Effector memory CD4-positive, alpha-beta T cell (primary cell): ENCODE measurements at places on chromosomes 1 and 21.

- no peaks in the 10 kb centered on the region for H3K4me1 ChIP-seq
- no peak for DNase-seq
- H3K36me3 ChIP-seq = no peaks in the 10 kb centered on the region
- H3K27ac ChIP-seq = no peak overlapping the region
- H3K27me3 ChIP-seq = no peaks in the 10 kb centered on the region
- H3K4me3 ChIP-seq = no peak overlapping the region
Measured at GRCh38 chr21:39575775-39576174, 37.0 kb upstream of the B3GALT5 start.

GRCh38 chr1:173798078-173798477 lies 26.4 kb upstream of the DARS2 start:
- H3K36me3 ChIP-seq = peaks cover 3% of the 10 kb centered on the region
- no peaks in the 10 kb centered on the region for H3K4me1 ChIP-seq
- no peaks in the 10 kb centered on the region for H3K27me3 ChIP-seq
- H3K27ac ChIP-seq = no peak overlapping the region
- no peak for DNase-seq

- H3K27ac ChIP-seq = peak overlapping the region; percentile 26
- no peak for DNase-seq
- H3K27me3 ChIP-seq = no peaks in the 10 kb centered on the region
- H3K36me3 ChIP-seq = no peaks in the 10 kb centered on the region
Measured at GRCh38 chr1:25771221-25772114, 28.5 kb upstream of the SELENON start.

GRCh38 chr1:111789666-111790316 lies 34.1 kb downstream of the DDX20 start:
- no peaks in the 10 kb centered on the region for H3K27me3 ChIP-seq
- no peaks in the 10 kb centered on the region for H3K36me3 ChIP-seq

DNA sequence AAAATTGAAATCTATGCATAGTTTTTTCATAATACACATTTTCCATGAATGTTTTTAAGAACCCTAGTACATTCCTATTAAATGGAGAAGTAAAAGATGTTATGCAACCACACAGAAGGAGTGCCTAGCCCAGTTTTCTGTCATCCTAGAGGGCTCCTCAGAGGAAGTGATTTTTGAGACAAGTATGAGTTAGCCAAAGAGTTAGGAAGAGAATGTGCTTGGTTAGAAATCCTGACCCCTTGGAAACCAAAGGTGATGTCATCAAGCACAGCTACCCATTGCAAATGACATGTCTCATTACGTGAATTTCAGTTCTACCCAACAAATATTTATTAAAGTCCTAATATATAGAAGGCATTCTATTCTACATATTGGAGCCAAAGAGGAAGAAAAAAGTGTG lies 88.9 kb upstream of the TNFSF4 start:
- H3K27ac ChIP-seq = no peak overlapping the region
- no peak overlapping the region for H3K4me3 ChIP-seq
- DNase-seq = no peak
- no peaks in the 10 kb centered on the region for H3K27me3 ChIP-seq
- no peaks in the 10 kb centered on the region for H3K36me3 ChIP-seq

DNA sequence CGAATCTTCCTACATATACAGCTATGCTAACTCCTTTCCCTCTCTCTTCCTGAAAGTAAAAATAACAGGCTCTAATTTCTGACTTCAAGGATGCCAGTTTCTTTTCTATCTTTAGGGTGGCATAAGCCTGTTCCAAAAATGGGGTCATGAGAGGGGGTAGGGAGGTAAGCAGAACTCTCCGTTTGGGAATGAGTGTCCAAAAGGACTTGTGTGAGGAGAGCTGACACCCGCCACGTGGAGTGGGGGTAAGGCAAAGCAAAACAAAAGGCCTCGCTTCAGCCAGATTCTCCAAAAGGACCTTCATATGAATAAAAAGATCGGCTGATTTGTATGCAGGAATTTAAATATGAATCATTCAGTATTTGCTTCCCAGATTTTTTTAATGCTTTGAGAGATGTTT lies 28.6 kb downstream of the PLPPR4 start:
- H3K27ac ChIP-seq = no peak overlapping the region
- no peaks in the 10 kb centered on the region for H3K4me1 ChIP-seq
- no peaks in the 10 kb centered on the region for H3K27me3 ChIP-seq
- DNase-seq = no peak

- peaks cover 8% of the 10 kb centered on the region for H3K4me1 ChIP-seq
- H3K27ac ChIP-seq = no peak overlapping the region
- H3K4me3 ChIP-seq = no peak overlapping the region
- no peak for DNase-seq
- no peaks in the 10 kb centered on the region for H3K36me3 ChIP-seq
Measured at GRCh38 chr1:20319456-20320220, 29.0 kb downstream of the VWA5B1 start.

DNA sequence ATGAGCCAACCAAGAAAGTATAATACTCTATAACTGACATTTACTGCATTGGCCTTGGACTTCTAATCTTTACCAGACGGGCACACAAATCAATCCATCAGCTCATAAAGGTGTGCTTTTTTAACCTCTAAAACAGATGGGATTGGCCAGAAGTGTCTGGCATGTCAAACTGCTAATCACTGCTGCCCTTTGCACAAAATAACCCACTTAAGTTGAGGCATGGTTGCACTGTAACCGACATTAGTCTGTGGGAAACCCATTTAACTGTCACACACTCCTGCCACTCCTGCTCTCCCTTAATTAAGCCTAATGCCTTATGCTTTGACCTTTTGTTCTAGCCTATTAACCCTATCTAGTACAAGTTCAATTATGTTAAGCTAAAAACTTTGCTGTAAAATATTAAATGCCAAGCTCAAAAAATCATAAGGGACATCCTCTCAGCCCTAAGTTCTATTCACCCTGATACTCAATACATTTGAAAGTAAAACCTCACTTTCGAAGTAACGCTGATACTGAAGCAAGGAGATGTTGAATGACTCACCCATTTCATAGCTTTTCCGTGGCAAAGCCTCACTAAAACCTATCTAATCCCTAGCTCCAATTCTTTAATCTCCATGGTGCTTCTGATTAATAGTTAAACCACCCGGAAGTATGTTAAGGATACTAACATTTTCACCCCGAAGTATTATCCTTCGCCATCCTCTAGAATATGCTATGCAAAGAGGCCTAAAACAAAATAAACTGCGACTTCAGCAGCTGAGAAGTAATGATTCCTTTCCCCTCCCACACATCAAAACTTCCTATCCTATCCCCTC lies 12.9 kb downstream of the NRIP1 start:
- no peak overlapping the region for H3K27ac ChIP-seq
- peaks cover 4% of the 10 kb centered on the region for H3K4me1 ChIP-seq
- H3K27me3 ChIP-seq = no peaks in the 10 kb centered on the region
- no peak for DNase-seq
- H3K36me3 ChIP-seq = no peaks in the 10 kb centered on the region

DNA sequence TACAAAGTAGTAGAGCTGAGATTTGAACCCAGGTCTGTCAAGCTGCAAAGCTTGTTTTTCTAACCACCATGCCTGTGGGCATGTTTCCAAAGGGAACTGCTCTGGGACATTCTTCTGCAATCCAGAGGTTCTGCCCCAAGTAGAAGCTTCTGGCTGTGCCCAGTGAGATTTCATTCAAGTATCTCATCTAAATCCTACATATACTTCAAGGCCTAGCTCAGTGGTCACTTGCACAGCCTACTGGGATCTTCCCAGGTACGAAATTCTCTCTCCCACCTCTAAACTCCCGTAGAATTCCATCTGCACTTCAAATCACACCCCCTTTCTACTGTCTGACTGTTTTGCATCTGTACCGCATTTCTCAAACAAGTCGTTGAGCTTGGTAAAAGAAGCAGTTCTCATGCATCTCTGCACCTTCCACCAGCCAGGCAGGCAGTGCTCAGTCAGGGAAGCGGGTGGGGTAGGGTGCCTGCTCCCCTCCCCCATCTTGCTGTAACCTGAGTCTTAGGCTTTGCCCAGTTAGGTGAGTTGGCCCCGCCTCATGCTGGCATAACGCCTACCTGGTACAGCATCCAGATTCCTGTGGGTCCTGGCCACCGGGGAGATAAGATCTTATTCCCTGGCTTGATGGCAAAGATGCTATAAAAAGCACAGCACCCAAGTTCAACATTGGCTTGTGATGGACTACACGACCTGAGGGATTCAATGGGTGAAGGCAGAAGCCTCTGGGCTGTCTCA lies 13.5 kb downstream of the SLC9A1 start:
- no peak overlapping the region for H3K4me3 ChIP-seq
- H3K4me1 ChIP-seq = peaks cover 18% of the 10 kb centered on the region
- no peak overlapping the region for H3K27ac ChIP-seq
- H3K36me3 ChIP-seq = peaks cover 7% of the 10 kb centered on the region
- no peak for DNase-seq

- no peak overlapping the region for H3K4me3 ChIP-seq
- H3K4me1 ChIP-seq = no peaks in the 10 kb centered on the region
- DNase-seq = no peak
- no peak overlapping the region for H3K27ac ChIP-seq
- no peaks in the 10 kb centered on the region for H3K36me3 ChIP-seq
- H3K27me3 ChIP-seq = no peaks in the 10 kb centered on the region
Measured at GRCh38 chr1:89865498-89866382, 44.9 kb downstream of the LRRC8D start.

DNA sequence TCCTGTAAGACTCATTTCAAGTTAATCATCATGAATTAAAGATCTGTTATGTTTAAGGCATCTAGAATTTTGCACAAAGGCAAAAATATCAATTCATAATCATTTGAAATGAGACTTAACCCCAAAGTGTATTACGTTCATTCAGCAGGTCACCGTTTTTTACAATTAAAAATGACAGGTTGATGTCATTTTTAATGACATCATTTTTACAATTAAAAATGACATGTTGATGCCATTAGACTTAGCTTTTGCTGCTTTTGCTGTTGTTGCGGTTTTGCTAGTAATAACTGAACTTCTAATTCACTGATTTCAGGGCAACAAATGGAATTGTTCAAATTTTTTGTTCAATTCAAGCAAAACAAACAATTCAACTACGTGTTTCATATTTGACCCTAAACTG lies 17.0 kb downstream of the PRMT6 start:
- no peaks in the 10 kb centered on the region for H3K36me3 ChIP-seq
- H3K27ac ChIP-seq = no peak overlapping the region
- no peaks in the 10 kb centered on the region for H3K4me1 ChIP-seq
- no peaks in the 10 kb centered on the region for H3K27me3 ChIP-seq
- no peak for DNase-seq
- no peak overlapping the region for H3K4me3 ChIP-seq

DNA sequence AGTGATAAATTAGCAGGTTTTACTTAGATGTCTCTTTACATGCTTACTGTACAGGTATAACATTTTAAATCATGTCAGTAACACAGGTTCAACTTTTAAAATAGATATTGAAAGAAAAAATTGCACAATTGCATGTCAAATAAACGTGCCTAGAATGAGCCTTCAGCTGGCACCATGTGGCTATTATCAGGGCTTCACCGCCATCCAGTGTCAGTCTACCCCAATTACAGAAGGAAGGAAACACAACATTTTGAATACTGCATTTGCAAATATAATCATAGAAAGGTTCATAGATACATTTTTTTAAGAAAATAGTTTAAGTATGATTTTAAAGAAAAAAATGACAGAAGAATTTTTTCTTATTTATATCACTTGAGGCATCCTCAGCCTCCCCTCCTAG lies 47.5 kb upstream of the SERTAD4 start:
- H3K27me3 ChIP-seq = no peaks in the 10 kb centered on the region
- no peak overlapping the region for H3K4me3 ChIP-seq
- H3K36me3 ChIP-seq = no peaks in the 10 kb centered on the region
- no peak for DNase-seq
- no peaks in the 10 kb centered on the region for H3K4me1 ChIP-seq
